ENCODE measurements at places on chromosomes 3 and 15.
A peak's percentile ranks its signal among the peaks of the same experiment; 100 is the strongest.

GRCh38 chr3:45440562-45440961 lies 52.2 kb downstream of the LARS2 start:
- no peak for DNase-seq

DNA sequence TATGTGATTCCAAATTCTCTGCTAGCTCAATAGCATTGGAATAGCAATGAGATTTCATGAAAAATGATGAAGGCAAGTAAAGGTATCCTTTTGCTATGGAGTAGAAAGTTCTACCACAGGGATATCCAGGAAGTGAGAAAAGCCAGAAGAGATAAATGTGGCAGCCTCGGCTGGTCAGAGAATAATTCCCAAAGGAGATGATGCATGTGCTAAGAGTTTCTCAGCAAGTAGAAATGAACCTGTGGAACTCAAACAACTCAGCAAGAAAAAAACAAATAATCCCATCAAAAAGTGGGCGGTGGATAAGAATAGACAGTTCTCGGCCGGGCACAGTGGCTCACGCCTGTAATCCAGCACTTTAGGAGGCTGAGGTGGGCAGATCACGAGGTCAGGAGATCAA lies 38.2 kb downstream of the ALS2CL start:
- DNase-seq: no peak

GRCh38 chr15:89293012-89293411 lies 41.6 kb downstream of the POLG start:
- no peak for DNase-seq

DNA sequence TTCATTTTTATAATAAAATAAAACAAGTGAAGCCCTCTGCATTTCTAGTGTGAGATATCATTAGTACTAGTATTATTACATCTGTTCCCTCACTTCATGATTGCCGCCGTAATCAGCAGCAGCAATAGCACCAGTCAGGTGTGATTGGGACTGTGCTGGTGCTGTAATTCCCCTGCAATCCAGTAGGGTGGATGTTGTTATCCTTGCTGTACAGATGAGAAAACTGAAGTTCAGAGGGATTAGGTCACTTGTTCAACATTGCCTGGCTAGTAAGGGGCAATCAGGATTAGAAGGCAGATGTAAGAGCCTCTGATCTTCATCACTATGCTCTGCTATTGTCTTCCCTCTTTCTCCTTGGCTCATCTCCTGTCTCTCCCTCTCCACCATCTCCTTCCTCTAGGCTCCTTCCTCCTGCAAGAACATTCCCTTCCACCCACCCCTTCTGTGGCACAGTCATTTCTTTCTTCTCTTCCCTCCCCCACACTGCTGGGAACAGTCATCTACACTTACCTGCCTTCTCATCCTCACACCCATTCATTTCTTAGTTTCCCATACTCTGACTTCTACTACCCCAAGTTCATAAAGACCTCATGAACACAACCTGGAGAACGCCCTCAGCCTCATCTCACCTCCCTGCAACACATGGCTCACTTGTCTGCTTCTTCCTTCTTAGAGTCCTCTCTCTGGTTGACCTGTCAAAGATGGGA lies 29.7 kb downstream of the CRYGS start:
- DNase-seq: no peak

GRCh38 chr3:179970746-179971145 lies 66.0 kb downstream of the PEX5L start:
- peak; percentile 52 for DNase-seq

DNA sequence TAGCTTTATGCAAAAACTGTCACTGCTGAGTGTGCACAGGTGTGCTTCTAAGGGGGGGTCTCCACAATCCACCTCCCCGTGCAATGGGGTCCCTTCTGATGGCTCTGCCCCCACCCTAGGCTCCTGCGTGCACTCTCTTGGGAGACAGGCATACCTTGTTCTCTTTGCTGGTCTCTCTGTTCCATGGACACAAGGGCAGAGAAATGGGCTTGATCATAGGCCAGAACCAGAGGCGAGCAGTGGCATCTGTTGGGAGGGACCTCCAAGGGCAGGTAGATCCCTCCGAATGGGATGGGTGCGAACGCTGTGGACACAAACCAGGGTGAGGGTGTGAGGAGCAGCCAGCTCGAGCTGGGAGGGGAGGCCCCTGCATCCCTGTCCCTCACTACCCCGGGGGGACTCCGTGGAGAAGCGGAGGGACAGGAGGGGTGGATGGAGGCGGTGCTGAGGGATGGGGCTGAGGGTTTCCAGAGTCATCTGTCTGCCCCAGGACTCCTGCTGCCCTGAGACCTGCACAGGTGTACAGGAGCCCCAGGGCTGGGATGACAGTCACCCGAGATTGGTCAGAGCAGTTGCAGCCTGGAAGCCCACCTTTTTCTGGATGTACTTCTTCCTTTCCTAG lies 175.0 kb downstream of the KLF13 start:
- DNase-seq: no peak

- peak; percentile 17 for DNase-seq
These were observed 121.5 kb upstream of the TSC22D2 start for GRCh38 chr3:150286390-150287147.

DNA sequence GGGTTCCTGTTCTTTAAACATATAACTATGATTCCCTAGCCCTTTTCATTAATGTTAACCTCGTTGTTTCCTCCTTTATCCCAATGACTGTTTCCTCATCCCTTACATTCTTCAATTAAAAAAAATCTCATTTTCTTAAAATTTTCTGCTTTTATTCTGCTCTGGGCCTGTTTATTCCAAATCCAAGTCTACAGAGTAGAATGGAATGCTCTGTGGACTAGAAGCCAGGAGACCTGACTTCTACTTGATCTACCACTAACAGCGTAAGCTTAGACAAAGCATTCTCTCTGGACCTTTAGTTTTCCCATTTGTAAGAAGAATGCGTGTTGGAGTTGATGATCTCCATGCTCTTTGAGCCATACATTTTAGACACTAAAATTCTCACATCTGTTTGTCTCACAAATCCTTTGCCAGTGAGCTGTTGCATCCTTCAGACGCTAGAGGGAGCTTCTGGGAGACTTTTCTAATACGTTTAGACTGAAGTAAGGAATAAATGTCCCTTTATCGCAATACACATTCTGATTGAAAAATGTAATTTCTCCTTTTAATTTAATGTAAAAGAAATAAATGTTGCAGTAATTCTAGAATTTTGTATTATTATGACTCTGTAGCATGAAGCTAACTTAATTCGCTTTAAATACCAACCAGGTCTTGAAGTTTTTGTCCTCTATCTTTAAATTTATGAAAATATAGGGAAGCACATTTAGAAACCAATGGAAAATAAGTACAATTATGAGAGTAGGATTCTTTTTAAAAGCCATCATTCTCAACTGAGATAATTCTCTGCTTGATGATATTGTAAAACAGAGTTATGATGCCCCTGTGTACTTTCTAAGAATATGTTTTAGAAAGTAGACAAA lies 21.7 kb upstream of the GMNC start:
- DNase-seq: no peak

- DNase-seq: peak; percentile 55
These were observed at the start of gene DUSP7 for GRCh38 chr3:52056521-52056967. Gene DUSP7 (minus strand): TSS chr3:52056571. CDS start chr3:52056366, 205 bp downstream.

DNA sequence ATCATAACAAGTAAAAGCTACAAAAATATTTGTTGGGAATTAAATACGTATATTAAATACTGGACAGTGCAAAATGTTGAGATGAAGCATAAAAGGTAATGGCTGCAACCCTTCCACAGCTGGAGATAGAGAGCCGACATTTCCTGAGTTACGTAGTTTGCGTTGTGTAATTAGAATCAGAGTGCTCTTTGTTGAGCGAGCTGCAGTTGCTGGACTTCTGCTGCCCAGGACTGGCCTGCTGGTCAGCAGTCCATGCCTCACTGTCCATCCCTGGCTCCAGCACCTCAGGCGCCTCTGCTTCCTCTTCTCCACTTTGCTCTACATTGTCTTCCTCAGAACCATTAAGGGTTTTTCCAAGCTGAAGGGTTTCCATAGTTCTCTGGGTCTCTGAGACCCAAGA lies 28.4 kb upstream of the SHC4 start:
- DNase-seq: no peak

DNA sequence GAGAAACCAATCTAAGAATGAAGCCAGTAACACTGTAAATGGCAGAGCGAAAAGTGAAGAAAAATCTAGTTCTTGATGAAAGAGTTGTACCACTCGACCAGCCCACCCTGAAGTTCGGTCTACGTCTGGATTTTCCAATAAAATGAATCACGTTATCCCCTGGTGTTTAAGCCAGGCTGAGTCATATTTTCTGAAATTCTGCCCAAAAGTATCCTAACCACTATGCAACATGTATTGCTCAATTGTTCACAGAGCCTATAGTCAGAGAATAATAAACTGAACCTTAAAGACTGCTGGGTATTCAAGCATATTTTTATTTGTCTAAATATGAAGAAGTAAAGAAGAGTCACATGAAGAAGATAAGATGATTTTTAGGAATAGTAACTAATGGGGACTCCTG lies 245.7 kb downstream of the FGF12 start:
- no peak for DNase-seq

GRCh38 chr3:196227629-196228493 lies 11.5 kb downstream of the SLC51A start:
- no peak for DNase-seq

- no peak for DNase-seq
These were observed 934.6 kb downstream of the EPHA3 start for GRCh38 chr3:90041995-90042394.

- DNase-seq: no peak
These were observed 16.0 kb upstream of the LRRK1 start for GRCh38 chr15:100903168-100903554.

DNA sequence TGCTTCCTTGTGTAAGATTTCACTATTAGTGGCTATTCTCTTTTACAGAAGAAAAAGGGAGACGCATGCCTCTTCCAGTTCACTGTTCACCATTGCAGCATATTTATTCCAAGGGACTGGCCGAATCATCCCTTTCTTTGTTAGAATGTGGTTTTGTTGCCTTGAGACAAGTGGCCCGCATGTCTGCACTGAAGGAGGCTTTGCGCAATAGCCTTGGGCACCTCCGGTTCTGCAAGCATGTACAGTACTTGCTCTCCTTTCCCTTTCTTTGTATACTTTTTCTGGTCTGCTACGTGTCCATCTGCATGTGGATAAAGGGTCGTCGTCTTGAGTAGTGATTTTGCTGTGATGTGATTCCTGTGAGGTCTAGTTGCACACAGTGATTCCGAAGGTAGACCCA lies 43.0 kb downstream of the FLNB start:
- DNase-seq: no peak

- no peak for DNase-seq
These were observed 76.3 kb upstream of the ARHGEF3 start for GRCh38 chr3:56878074-56878473.

DNA sequence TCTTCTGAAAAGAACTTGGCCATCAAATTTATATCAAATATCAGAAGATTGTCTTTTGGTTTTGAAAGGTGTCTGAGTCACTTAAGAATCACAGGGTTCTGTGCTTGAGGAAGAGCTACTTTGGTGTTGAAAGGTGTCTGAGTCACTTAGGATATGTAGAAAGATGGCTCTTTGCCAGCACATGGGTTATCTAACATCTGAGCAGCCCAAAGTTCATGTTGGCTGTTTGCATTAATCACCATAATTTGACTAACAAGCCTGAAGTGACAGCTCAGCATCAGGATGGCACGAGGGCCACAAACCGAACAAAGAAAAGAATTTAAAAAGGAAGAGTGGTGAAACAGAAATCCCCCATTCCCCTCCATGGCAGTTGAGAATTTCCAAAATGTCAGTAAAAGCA lies 190.5 kb upstream of the CMC1 start:
- no peak for DNase-seq

DNA sequence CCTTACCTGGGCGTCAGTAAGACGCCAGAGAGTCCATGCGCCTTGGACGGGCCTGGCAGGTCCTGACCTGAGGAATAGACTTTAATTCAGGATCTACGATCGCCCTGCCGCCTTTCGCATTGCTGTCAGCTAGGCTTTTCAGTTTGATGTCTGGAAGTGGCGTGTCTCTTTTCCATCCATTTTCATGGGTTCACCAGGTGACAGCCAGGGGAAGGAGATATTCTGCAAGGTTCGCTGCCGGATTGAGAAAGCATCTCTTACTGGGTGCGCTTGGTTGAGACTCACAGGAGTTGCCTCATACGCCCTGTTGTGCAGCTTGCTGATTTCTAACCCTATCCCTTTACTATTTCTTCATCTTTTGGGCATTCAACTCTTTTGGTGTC lies 7.4 kb downstream of the EPHA3 start:
- no peak for DNase-seq

GRCh38 chr3:9746330-9746729 lies 3.4 kb upstream of the OGG1 start:
- DNase-seq: no peak

DNA sequence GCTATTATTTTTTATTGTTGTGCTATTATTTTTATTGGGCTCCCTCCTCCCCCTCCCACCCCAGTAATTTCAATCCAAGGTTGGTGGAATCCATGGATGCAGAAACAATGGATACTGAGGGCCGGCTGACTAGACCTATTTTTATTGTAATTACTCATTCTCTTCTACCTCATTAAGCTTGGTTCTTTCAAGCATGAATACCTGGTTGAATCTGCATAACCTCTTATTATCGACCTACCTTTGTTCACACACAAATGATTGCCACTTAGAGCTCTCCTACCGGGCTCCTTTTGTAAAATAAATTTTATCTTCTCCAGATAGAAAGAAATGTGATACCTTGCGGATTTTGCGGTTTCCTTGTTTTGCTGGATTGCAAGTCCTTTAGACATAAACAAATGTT lies 31.6 kb downstream of the BTD start:
- DNase-seq: no peak

DNA sequence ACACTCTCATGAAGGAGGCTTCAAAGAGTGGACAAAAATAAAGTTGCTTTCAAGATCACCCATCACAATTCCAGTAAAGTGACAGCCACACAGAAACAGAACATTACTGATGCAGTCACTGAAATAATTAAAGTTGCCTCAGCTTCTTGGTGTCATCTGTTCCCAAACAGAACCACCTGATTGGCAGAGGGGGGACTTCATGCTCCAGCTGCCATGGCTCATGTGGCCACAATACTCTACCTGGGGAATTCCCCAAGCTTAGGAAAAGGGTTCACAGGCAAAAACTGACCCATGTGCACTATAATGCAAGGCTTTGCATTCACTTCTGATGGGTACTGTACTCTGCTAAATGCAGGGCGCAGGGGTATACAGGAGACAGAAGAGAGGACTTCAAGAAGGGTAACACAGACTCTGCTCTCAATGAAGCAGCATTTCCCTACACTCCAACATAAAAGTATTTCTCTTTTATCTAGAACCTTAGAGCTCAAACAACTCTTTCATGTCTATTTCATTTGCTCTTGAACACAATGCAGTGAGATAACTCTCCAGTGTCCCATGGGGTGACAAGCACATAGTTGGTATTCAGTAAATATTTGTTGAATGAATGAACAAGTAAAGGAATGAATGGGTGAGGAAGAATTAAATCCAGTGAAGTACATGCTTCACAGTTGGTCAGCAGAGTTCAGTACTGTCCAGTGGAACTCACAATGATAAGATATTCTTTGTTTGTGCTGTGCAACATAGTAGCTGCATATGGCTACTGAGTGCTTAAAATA lies 8.6 kb upstream of the CTNNB1 start:
- DNase-seq: no peak

- no peak for DNase-seq
These were observed 47.7 kb downstream of the PXYLP1 start for GRCh38 chr3:141279077-141279967.

GRCh38 chr3:5187920-5188418 lies 462 bp downstream of the EDEM1 start:
- no peak for DNase-seq
